Activated CD4-positive, alpha-beta T cell treated with anti-CD3 and anti-CD28 coated beads, Interleukin-2, amount 10 ng/mL, durations not matched to agents 7 days and 5 days (primary cell): ENCODE measurements at places on chromosomes 16 and 17.
A peak's percentile ranks its signal among the peaks of the same experiment; 100 is the strongest.

- no peak for DNase-seq
These were observed 73.7 kb downstream of the C16orf95 start for GRCh38 chr16:87243478-87243877.

- no peak for DNase-seq
These were observed 21.0 kb downstream of the MRM3 start for GRCh38 chr17:802901-803881.

GRCh38 chr17:36687736-36688135 is 86.4 kb downstream of the MRM1 start:
- no peak for DNase-seq

GRCh38 chr16:85543536-85543935 is 69.6 kb upstream of the GSE1 start:
- no peak for DNase-seq

- DNase-seq = no peak
These were observed 590.6 kb downstream of the MAF start for GRCh38 chr16:79009896-79010295.

DNA sequence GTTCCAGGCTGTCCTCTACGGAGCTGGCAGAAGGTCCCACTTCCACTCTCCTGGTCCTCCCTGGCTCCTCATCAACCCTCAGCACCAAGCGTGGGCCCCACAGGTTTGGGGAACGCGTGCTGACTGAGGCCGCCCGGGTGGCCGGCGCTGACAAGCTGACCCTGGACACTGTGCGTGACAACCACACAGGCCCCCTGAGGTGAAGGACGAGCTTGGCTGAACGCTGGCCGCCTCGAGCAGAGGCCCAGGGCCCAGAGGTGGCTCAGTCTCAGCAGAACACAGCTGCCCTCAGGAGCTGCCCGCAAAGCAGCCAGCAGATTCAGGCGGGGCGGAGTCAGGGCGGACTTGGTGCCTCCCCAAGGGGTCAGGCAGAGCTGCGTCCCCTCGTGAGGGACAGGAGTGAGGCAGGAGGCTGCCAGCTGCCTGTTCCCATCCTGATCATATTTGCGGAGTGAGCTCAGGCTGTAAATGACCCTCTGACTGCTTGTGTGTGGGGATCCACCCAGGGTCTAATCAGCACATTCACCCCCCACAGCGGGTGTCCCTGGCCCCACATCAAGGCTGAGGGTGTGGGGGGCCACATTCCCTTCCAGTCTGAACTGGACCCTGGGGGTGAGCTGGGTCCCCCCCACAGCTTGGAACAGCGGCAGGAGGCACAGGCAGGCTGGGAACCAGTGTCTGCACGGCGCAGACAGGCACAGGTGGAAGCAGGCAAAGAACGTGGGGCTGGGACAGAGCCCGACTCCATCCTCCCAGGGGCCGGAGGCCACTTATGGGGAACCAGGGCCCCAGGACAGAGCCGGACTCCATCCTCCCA is 105.1 kb upstream of the METRNL start:
- no peak for DNase-seq

- no peak for DNase-seq
These were observed 8.1 kb upstream of the PMP22 start for GRCh38 chr17:15273141-15273793.

DNA sequence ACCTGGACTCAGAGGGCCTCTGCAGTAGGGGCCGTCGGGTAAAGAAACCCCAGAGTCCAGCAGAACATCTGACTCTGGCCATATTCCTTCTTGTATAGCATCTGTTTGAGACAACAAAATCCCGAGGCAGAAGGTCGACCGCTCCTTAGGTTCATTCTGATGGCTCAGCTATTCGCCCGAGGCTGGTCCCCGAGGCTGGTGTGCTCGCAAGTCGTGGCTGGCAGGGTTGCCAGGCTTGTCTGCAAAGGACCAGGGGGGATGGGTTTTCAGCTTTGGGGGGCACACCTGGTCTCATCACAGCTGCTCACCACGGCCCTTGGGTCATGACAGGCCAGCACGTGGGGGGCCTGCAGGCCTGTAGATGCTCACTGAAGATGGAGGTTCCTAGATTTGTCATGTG is 119.1 kb downstream of the BANP start:
- DNase-seq = no peak

DNA sequence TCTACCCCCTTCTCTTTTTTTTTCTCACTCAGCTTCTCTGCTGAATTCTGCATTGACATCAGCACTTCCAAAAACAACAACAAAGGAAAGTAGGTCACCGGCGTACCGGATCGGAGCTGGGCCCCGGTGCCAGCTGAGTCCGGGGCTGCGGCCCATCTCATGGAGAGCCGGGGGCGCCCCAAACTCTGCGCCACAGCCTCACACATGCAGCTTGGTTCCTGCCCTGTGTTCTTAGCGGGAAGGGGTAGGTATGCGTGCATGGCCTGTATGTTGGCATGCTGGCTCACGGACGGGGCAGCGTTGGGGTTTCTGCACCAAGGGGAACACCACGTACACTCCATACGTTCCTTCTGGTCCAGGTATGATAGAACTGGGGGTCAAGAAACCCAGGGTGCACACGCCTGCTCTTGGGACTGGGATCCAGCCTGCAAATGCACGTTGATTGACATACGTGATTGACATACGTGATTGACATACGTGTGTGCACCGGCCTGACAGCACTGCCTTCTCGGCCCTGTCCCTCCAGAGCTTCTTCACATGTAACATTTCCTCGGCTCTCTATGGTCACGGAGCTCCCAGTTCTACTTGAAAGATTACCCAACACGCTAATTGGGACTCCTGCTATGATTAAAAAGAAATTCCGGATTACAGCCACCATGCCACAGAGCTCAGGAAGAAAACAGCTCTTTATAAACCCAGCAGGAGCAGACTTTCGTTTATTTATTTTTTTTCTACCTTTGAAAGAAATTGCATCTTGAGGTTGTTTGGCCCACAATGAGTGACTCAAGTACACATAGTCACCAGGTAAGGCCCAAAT is 88.7 kb downstream of the RPA1 start:
- no peak for DNase-seq

GRCh38 chr17:39196808-39197291 is 619 bp downstream of the CACNB1 start:
- peak; percentile 14 for DNase-seq

DNA sequence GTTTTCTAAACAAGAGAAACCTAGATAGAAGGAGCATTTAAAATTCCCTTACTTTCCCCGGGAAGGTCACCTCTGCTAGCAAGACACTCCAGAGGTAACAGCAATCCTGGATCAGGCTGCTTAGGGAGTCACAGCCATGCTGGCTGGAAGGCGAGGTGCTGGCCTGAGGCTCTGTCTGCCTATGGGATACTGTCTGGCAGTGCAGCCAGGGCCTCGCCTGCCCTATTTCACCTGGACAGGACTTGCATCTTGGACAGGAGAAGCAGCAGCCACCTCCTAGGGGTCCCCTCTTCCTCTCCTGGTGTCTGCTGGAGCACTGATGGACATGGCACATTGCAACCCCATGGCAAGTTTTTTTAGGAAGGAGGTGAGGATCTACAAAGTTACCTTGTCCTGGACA is 15.1 kb downstream of the FA2H start:
- no peak for DNase-seq
